ENCODE measurements at places on chromosomes 12 and 14. TPM values are rescaled to one million over a fixed set of nuclear protein-coding genes. Genes with fewer than 3 reads are reported as not detected.

GRCh38 chr12:132572106-132572505 lies 38.3 kb downstream of the LRCOL1 start:
- H3K36me3 ChIP-seq = peaks cover 2% of the 10 kb centered on the region
- DNase-seq = no peak
- H3K4me1 ChIP-seq = no peaks in the 10 kb centered on the region
- no peaks in the 10 kb centered on the region for H3K27me3 ChIP-seq
- H3K4me3 ChIP-seq = no peak overlapping the region

DNA sequence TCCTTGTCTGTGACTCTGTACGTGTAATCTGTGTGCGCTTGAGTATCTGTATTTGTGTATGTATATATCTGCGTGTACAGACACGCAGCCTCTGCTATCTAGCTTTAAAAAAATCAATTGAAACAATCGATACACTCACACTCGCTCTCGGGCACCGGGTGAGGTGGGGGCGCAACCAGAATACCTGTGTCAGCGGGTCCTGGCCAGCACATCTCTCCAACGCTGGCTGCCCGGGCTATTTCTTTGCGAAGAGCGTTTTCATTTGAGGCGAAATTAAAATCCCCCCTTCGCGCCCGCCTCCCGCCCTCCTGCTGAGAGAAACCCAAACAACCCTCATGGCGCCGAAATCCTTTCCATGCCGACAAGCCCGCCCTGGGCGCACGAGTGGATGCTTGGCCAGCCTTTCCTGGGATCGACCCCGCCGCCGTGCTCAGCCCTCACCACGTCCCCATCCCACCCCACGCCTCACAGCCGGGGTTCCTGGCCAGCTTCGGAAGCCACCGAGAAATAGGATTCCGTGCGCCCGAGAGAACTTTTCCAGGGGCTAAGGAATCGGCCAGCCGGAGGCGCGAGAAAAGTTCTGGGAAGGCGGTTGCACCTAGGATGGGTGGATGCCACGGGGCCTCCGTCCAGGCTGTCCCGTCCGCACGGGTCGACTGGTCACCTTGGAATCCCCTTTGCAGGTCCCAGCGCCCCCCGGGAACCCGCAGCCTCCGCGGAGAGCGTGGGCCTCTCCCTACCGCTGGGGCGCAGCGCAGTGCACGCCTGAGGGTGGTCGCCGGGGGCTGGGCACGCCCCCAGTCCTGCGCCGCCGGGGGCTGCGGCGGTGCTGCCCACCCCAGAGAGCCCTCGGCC lies 1.0 kb downstream of the ZDHHC22 start:
- H3K27ac ChIP-seq = no peak overlapping the region
- H3K36me3 ChIP-seq = peaks cover 8% of the 10 kb centered on the region
- DNase-seq = no peak
- H3K4me1 ChIP-seq = peaks cover 12% of the 10 kb centered on the region
- H3K27me3 ChIP-seq = no peaks in the 10 kb centered on the region

DNA sequence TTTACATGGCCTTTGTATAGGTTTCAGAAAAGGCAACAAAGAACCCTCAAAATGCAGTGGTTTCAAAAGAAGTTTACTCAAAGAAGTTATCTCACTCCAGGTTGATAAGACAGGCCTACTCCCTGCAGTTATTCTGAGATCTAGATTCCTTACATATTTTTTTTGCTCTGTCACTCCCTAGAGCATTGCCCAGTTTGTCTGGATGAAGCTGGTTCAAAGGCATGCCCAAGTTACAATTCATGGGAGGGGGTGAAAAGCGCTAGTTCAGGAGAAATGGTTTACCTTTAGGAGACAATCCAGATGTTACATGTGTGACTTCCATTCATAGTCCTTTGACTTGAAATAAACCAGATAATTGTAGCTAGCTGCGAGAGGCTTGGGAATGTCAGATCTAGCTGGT lies 115.0 kb downstream of the TPH2 start:
- no peaks in the 10 kb centered on the region for H3K27me3 ChIP-seq
- no peaks in the 10 kb centered on the region for H3K4me1 ChIP-seq
- H3K36me3 ChIP-seq = no peaks in the 10 kb centered on the region
- no peak overlapping the region for H3K4me3 ChIP-seq
- H3K27ac ChIP-seq = no peak overlapping the region
- DNase-seq = no peak

DNA sequence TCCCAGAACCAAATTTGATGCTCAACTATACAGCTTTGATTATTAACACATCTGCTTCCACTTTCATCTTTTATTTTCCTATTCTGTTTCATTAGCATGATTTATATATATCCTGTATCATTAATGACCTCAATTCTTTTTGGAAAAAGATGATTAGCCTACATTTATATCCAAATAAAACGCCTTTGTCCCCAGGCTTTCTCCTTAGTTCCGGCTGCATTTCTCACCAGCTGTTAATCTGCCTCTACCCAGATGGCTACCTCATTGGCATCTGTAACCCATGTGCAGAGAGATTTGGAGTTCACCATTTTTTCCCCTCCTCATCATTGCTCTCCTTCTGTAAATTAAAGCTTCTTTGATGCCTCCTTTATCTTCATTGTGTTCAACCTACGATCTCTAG lies 336.8 kb upstream of the RGS6 start:
- no peak for DNase-seq
- H3K36me3 ChIP-seq = no peaks in the 10 kb centered on the region
- H3K27me3 ChIP-seq = no peaks in the 10 kb centered on the region
- H3K4me1 ChIP-seq = no peaks in the 10 kb centered on the region

- no peaks in the 10 kb centered on the region for H3K27me3 ChIP-seq
- no peaks in the 10 kb centered on the region for H3K36me3 ChIP-seq
- no peaks in the 10 kb centered on the region for H3K4me1 ChIP-seq
- H3K4me3 ChIP-seq = peak overlapping the region; percentile 79
- no peak for DNase-seq
Observed at GRCh38 chr14:52790011-52790755, 1.2 kb downstream of the GNPNAT1 start.

DNA sequence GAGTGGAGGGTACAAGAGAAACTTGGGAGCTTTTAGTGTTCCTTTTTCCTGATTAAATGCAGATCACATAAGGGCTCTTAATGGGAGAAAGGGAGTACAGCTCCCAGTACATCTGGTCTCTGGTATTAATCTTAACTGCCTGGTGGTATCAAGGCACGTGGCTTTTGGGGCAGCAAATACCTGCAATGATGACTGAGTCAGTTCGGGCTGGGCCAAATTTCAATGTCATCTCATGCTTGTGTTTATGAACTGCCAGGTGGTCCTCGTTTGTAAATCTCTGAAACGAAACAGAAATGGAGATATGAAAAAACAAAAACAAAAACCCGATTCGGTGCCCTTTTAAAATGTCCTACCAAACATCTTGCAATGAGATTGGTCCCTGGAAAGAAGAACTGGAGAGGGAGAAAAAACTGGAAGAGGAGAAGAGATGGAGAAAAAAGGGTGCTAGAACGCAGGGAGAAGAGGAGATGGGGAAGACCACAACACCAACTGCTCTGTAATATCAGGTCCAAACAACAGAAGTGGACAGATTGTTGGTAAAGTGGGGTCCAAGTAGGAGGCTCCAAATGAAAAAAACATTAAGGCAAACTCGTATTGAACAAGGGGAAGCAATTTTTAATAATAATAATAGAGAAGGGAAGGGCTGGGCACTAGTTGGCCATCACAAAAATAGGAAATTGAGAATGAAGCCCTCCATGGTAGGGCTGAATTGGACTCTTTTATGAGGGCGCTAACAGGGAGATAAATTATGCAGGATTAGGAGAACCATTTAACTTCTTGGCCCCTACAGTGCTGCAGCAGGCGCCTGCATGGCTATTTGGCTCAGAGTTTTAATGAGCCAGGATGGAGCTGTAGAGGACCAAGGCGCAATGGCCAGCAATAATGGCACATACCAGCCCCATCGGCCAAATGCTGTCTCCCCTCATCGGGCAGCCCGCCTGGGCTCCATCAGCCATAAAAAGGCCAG lies 45.4 kb upstream of the NPFF start:
- H3K4me1 ChIP-seq = no peaks in the 10 kb centered on the region
- H3K36me3 ChIP-seq = peaks cover 3% of the 10 kb centered on the region
- H3K27ac ChIP-seq = no peak overlapping the region
- DNase-seq = no peak

GRCh38 chr12:111434680-111435338 lies 29.1 kb downstream of the SH2B3 start:
- DNase-seq = no peak
- H3K36me3 ChIP-seq = no peaks in the 10 kb centered on the region
- H3K27ac ChIP-seq = peak overlapping the region; percentile 32
- no peaks in the 10 kb centered on the region for H3K27me3 ChIP-seq
- no peak overlapping the region for H3K4me3 ChIP-seq
- H3K4me1 ChIP-seq = peaks cover 4% of the 10 kb centered on the region

ENDOU gene
- total RNA-seq = not detected

BCL11B gene
- 5.9 TPM for total RNA-seq

- no peak overlapping the region for H3K27ac ChIP-seq
- no peak overlapping the region for H3K4me3 ChIP-seq
- DNase-seq = no peak
- H3K4me1 ChIP-seq = no peaks in the 10 kb centered on the region
Observed at GRCh38 chr12:119913536-119914330, 36.6 kb upstream of the CIT start.

TMPRSS12 gene
- not detected for total RNA-seq

DNA sequence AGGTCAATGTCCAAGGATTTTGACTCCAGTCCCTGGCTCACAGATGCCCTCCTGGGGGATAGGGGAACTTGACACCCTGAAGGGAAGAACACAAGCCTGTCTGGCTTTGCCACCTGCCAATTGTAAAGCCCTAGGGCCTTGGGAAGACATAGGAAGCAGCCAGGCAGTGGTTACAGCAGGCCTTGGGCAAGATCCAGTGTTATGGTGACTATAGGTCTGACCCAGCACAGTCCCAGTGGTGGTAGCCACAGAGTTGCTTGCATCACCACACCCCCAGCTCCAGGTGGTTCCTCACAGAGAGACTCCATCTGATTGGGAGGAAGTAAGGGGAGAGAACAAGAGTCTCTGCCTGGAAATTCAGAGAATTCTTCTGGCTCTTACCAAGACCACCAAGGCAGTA lies 24.2 kb downstream of the OR6C68 start:
- no peaks in the 10 kb centered on the region for H3K27me3 ChIP-seq
- H3K4me3 ChIP-seq = no peak overlapping the region
- no peak overlapping the region for H3K27ac ChIP-seq

RNASE3 gene
- not detected for total RNA-seq

TAS2R14 gene
- 0.80 TPM for total RNA-seq

LPAR5 gene
- 0.22 TPM for total RNA-seq

GRCh38 chr14:94659256-94659655 lies 47.1 kb downstream of the SERPINA3 start:
- DNase-seq = no peak
- no peak overlapping the region for H3K4me3 ChIP-seq

EXOC3L4 gene
- not detected for total RNA-seq

DNA sequence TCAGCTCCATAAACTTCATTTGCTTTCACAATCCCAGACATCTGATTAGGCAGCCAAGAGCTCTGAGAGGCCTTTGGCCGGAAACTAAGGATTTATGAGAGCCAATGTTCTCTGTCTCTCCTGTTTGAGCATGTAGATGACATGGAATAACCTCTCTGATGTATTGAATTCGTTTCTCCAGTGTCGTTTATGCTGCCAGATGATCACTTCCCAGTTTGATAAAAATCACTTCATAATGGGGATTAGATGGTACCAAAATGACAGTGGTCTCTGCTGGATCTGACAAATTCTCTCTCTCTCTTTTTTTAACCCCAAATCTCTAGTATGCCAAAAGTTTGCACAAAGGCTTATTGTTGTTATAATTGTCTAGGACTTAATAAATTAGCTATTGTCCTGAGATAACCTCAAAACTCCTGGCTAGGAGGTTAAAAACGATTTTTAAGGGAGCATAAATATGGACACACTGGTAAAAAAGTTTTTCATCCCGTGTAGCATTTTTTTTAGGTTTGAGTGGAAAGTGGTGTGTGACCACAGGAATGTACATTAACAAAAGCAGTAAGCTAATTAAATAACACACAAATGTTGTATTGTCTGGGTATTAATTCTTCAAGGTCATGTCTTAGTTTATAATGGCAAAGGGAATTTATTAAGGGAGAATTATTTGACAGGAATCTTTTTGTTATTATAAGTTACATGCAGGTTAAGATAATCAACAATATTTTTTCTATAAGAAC lies 82.6 kb upstream of the USP44 start:
- no peak for DNase-seq
- H3K36me3 ChIP-seq = no peaks in the 10 kb centered on the region
- no peak overlapping the region for H3K4me3 ChIP-seq
- H3K4me1 ChIP-seq = no peaks in the 10 kb centered on the region
